ENCODE measurements at places on chromosomes 6 and 20.

GRCh38 chr20:40325006-40325568 is 363.9 kb downstream of the MAFB start:
- no peak for DNase-seq

DNA sequence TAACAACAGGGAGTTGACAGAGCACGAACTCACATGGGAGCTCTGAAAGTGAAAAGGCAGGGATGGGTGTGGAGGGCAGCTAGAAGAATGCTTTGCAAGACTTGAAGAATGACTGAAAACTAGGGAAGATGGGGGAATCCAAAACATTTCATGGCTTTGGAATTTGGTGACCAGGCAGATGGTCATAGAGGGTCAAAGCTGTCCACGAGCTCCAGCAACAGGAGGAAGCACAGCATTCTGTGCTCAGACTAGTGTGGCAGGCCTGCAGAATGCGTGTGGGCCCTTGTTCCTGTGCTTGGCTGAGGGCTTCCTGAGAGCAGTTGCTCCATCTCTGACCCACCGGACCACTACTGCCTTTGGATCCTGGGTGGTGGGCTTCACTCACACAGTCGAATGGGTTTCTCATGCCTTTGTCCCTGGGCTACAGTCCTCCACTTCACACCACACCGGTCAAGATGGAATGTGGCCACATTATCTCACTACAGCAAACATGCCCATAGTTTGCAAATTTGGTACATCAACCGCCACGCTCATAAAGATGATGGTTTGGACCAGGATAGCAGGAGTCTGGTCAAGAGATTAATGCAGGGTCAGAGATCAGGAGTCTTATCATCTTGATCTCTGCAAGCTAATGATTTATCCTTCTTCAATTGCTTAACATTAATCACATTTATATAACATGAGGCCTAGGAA is 100.7 kb downstream of the SGK1 start:
- DNase-seq, result no peak

GRCh38 chr6:117502580-117502979 is 20.1 kb downstream of the DCBLD1 start:
- no peak for DNase-seq

DNA sequence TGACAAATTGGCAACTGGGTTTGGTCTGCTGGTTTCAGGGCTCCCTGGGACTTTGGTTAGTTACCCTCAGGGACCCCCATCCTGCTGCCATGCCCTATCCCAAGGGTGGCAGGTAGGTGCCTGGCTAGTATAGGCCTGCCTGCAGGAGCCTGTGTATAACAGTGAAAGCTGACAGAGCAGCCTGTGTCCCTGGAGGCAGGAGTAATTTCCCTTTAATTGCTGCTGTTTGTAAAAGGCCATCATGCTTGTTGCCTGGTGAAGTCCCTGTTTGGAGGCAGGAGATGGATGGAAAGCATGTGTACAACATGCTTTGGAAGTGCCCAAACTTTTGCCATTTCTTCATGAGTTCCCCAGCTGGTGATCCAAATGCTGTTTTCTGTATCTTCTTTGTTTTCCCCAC is 30.1 kb downstream of the CMTR1 start:
- DNase-seq, result no peak

DNA sequence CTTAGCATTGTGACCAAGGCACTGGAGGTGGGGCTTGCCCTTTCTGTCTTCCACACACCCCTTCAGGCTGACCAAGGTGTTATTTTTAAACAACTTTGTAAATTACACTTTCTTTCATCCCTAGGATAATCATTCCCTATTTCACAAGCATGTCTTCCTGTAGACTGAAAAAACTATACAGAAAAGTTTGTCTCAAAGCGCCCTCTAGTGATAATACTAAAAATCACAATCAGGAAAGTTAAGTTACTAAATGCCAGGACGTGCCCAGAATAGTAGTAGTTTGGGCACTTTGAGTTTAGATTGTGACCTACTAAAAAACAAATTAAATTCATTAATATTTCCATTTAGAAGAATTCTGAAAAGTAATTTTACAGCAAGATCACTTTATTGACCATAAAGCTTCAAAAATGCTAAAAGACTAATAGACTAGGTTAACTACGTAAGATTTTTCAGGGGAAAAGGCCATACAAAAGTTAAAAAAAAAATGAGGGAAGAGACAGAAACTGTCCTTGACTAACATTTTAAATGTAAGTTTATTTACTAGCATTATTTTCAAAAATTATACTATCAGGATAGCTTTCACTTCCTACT is 123.3 kb upstream of the DUSP22 start:
- no peak for DNase-seq

GRCh38 chr6:122696853-122697252 is 82.7 kb upstream of the FABP7 start:
- no peak for DNase-seq

GRCh38 chr6:20292905-20293304 is 80.6 kb upstream of the MBOAT1 start:
- DNase-seq, result no peak

GRCh38 chr6:14831937-14832336 is 413.9 kb upstream of the JARID2 start:
- no peak for DNase-seq

DNA sequence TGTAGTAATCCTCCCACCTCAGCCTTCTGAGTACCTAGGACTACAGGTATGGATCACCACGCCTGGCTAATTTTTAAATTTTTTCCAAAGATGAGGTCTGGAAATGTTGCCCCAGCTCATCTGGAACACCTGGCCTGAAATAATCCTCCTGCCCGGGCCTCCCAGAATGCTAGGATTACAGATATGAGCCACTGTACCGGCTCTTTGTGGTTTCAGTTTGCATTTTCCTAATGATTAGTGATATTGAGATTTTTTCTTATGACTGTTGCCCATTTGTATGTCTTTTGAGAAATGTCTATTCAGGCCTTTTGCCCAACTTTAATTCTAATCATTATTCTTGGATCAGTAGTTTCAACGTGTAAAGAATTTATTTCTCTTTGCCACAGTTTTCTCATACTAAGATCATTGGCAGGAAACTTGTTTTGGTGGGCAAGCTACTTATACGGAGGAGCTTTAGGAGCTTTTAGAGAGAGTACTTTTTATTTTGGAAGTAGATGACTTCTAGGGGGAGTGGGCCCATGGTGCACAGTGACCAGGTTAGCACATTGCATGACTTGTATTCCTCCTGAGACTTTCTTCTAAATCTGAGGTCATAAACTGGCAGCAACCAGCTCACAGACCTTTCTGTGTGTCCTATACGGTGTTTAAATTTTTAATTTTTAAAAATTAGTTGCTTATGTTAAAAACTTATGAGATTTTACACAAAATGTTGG is 62.3 kb downstream of the STK4 start:
- DNase-seq, result no peak

DNA sequence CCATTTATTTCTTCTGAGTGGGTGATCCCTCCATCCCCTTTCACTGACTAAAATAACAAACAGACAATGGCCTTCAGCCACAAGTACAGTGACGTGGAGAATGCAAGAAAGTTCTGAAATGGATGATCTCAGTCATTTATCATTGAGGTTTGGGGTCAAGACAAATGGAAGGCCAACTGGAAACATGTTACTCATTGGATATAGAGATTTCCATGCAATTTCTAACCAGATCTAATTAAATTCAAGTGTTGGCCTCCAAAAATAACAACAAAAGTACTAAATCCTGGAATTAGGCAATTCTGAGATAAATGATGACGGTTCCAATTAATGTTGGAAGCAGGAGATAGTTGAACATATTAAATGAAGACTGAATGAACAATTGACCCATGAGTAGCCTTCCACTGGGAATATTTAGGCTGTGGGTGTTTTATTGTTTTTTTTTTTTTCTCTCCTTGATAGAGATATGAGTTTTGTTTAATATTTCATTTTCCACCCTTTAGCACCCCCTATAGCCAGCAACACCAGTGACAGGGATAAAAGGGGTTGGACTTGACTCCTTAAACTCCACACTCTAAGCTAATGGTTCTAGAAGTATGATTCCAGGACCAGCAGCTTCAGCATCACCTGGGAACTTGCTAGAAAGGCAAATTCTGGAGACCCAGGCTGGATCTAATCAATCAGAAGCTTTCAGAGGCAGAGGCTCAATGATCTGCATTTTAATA is 112.8 kb downstream of the BCAS1 start:
- no peak for DNase-seq

- DNase-seq, result no peak
Observed at GRCh38 chr6:43037706-43038105, 15.9 kb downstream of the CUL7 start.

DNA sequence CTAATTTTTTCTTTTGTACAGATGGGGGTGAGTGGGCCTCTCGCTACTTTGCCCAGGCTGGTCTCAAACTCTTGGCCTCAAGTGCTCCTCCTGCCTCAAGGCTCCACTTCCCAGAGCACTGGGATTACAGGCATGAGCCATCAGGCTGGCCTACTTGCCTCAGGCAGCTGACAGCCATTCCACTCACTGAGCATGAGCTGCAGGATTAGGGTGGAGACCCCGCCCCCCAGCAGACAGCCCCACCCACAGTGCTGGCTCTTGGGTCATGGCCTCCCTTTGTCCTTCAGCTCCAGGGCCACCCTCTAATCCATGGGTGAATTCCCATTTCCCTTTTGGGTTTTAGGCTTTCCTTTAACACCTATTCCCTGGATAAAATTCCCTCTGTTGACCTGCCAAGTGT is 82.1 kb downstream of the BFSP1 start:
- DNase-seq, result no peak

DNA sequence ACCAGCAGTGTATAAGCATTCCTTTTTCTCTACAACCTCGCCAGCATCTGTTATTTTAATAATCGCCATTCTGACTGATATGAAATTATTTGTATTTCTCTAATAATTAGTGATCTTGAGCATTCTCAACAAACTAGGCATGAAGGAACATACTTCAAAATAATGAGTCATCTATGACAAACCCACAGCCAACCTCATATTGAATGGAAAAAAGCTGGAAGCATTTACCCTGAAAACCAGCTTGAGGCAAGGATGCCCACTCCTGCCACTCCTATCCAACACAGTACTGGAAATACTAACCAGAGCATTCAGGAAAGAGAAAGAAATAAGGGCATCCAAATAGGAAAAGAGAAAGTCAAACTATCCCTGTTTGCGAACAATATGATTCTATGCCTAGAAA is 390.6 kb upstream of the ID4 start:
- no peak for DNase-seq

DNA sequence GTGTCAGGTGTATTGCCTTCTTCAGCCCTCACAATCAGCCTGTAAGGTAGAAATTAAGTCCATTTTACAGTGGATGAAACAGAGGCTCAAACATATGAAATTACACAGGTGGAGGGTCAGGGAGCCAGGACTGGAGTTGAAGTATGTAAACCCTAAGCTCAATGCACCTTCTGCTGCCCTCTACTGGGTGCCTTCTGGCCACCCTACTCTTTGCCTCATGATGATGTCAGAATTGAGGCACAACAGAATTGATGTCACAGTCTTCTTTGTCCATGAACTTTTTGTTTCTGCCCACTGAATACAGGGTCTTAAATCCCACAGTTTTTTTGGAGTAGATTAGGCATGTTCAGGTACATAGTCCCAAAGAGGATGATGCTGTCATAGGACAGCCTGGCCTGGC is 400.8 kb upstream of the CHD6 start:
- DNase-seq, result no peak

DNA sequence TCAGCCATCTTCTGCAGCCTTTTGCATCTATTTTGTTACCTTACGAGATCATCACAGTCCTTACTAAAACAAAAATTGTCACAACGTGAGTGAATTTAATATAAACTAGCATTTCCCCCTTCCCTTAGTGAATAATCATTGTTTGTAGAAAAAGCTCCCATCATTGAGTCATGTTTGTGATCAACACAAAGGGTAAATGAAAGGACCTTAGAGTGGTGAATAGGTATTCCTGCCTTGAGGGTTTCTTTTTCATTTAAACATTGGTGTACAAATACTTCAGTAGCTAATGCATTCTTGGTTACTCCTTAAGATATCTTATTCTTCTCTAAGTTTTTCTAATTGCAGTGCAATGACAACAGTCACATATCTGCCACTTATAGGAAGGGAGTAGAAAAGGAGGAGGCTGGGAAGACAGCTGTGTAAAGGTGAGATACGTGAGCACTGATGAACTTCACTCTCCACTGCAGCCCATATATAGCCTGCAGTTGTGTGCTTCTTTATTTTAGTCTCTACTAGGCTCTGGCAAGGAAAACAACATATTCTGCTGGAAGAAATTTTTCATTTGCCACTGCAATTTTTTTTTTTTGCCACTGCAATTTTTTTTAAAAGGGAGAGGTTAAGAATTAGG is 27.8 kb downstream of the ADGRG6 start:
- DNase-seq, result no peak

DNA sequence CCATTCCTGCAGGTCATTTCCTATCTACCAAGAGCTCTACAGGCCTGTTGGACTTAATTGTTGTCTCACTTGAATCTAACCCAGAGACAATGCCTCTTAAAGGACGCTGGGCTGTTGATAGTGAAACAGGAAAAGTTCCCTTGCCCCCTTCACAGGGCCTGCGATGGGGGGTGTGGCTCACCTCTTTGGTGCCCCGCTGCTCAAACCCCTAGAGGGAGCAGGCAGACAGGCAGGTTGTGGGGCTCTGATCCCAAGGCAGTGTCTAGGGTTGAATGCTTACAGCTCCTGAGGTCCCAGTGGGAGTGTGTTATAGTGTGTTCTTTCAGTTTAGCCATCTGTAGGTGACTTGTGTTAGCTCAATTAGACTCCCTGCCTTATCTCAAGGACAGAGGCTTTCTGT is 68.0 kb downstream of the OTOR start:
- no peak for DNase-seq

DNA sequence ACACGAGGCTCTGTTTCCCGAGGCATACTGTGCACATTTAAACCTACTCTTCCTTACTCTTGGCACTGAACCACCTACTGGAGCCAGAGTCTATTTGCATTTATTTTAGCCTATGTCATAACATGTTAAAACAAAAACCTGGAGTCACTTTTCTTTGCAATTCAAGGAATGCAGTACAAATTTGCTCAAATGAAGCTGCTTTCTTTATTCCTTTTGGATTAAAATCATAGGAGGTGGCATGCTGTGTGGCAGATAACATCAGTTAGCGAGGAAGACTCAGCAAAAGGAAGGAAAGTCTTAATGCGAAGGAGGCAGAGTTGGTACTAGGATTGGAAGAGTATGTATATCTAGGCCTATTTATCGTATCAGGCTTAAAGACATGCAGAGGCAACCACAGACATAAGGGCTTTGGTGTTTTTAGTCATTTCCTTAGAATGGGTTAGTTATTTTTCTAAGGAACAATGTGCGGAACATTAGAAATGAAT is 92.9 kb downstream of the SAMD3 start:
- DNase-seq, result no peak

Data from endothelial cell (in vitro differentiated cells).